ENCODE measurements at places on chromosomes 5 and 9.

DNA sequence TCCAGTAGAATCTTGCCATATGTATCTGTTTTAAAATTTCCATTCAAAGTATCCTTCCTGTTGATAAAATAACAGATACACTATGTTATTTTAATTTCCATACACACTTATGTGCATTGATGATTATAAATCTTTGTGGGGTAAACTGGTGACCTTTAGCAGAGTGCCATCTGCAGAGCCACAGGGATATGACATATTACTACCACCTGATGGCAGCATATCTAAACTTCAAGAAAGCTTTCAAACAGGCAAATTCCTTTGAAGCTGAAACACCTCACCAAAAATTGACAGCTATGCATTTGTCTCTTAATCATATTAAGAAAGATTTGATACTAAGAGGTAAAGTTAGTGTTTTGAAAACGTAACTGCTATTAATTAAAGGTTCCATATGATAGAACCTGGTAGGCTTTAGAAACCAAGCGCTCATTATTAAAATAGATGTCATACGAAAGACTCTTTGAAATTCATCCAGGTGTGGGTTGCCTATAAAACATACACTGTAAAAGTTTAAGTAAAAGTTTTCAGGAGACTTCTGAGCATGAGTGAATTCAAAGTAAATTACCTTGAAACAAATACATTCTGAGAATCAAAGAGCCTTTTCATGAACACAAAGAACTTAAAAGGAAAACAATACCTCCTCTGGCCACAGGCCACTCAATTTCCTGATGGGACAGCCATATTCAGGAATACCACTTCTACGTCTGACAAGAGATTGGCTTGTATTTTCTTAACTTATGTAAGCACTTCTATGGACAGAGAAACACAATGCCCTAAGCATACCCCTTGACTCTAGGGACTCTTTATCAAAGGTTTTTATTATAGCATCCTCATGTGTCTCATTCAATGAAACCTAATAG is 93.3 kb downstream of the KIAA0825 start:
- DNase-seq, result peak; percentile 61

DNA sequence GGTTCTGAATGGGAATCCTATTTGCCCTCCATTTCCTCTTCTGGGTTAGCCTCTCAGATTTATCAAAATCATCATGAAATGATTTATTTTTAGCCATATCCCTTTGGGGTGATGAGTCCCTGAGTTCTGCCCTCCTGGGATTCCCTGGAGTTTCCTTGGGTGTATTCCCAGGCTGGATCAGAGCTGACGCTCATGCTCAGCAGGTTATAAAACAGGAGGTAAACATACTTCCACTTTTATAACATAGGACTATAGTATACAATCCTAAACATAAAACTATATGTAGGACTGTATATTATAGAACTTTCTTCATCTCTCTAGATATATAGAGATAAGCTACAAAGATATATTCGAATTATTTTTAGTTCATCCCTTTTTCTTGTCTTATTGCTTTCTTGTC is 4.4 kb upstream of the PRRX2 start:
- no peak for DNase-seq

DNA sequence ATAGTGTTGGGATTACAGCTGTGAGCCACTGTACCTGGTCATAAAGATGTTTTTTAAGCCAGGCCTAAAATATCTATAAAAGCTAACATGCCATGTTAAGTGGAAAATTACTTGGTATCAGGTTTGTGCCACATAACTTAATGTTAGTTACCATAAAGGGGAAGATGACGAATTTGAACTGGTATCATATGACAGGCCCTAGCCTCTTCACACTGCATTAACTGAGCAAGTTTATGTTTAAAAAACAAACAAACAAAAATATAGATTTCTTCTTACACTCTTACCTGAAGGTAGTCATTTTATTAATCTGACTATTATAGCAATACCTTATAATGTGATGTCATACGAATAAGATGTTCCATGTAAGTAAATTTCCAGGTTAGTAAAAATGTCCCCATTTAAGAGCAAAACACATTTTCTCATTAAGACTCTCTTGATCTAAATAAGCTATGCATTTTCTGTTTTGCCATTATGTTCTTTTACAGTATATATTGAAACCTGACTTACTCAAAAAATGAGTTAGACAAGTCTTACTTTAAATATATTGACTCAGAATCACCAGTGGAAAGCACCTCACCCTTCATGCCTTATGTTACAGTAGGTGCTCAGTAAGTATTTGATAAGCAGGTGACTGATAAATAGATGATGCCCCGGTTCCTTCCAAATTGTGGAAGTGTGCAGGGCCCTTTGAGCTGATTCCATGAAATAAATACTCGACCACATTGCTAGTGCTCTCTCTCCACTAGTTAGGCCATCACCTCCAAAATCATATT is 125.4 kb downstream of the CDC42SE2 start:
- DNase-seq, result no peak

- DNase-seq, result no peak
Observed at GRCh38 chr9:128202648-128203023, 543 bp upstream of the DNM1 start.

- no peak for DNase-seq
Observed at GRCh38 chr9:136606687-136607333, 55.9 kb upstream of the EGFL7 start.

- DNase-seq, result no peak
Observed at GRCh38 chr5:176409765-176410164, 6.6 kb downstream of the CLTB start.

Measured in CD8-positive, alpha-beta T cell (primary cell).